ENCODE measurements at places on chromosomes 2 and 18.

DNA sequence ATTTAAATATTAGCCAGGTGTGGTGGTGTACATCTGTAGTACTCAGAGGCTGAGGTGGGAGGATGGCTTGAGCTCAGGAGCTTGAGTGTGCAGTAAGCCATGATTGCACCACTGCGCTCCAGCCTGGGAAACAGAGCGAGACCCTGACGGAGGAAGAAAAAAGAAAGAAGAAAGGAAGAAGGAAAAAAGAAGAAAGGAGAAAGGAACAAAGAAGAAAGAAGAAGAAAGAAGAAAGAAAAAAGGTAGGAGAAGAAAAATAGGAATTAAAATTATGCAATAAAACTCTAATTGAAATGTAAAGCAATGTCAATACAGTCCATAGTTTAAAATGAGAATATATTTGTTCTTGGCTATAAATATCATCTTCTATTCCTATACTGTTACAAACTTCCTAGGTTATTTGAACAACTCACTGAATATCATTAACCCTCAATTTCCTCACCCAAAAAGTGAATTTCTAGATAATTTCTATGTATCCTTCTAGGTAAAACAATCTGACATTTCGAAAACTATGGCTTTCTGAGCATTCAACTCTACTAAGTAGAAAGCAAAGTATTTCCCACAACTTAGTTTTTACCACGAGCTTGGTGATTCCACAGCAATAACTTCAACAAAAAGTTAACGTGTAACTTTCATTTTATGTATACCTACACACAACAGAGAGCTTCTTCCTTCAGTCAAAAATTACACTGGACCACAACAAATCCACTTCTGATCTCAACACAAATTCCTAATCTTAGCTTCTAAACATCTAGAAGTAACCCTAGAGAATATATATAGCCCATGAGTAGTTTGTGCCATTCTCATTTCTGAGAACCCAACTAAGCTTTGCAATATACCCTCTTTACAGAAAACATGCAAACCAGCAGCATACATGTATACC lies 19.7 kb downstream of the LPIN2 start:
- DNase-seq, result no peak

DNA sequence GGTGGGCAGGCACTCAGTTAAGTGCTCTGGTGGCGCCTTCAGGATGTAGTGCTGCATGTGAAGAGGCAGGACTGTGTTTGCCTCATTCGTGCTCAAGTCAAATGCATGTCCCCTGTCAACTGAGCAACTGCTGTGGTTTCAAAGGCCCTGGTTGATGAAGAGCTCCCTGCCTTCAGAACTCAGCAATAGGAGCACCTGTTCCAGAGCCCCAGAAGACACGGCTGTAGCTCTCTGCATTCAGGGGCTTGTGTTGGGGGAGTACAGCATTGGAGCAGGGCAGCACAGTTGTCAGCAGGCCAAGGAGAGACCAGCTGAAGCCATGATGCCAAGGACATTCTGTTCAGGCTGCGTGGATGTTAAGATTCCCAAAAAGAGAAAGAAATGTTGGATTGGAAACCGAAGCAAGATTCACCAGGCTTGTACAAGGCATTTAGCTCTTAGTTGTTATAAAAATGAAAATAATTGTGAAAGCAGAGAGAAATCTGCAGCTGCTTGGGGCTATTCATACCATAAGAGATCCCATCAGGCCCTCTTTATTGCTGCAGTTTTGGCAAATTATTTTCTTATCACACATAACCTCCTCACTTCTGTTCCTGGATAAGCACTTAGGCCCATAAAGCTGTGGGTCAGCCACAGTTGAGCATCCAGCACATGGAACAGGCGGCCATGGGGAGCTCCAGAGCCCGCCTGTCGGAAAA lies 252.4 kb upstream of the ZNF521 start:
- DNase-seq, result no peak

GRCh38 chr18:57771193-57771592 lies 31.9 kb downstream of the ATP8B1 start:
- DNase-seq, result peak; percentile 88

DNA sequence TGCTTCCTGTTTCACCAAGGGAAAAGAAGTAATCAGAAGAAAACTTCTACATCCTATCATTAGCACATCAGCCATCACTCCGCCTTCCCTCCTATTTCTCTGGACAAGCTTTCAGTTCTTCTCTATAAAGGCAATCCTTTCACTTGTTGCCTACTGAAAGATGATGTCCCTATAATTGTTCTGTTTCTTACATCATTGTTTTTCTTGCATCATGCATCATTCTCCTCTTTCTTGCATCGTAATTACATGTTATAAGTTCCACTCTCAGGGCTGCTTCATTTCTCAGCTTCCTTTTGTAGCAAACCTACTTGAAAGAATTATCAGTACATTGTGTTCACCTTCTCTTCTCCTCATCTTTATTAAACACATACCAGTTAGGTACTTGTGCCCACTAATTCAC lies 7.2 kb downstream of the SLC30A6 start:
- DNase-seq, result peak; percentile 4

DNA sequence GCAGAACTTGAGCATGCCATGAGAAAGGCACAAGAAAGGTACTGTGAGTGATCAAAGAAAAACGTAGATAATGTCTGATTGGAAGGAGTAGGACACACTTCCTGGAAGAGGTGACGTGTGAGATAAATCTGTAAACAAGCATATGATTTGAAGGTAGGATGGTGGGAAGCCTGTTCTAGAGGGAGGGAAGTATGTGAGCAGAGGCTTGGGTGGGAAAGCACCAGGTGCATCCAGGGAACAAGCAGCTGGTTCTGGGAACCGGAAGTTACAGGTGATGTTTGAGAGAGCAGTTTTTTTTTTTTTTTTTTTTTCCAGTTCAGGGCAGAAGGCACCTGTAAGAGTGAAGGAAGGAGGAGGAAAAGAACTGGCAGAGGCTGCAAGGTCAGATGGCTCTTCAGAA lies 116.6 kb upstream of the EFEMP1 start:
- DNase-seq, result no peak

GRCh38 chr2:134932864-134933526 lies 14.4 kb downstream of the CCNT2 start:
- no peak for DNase-seq

DNA sequence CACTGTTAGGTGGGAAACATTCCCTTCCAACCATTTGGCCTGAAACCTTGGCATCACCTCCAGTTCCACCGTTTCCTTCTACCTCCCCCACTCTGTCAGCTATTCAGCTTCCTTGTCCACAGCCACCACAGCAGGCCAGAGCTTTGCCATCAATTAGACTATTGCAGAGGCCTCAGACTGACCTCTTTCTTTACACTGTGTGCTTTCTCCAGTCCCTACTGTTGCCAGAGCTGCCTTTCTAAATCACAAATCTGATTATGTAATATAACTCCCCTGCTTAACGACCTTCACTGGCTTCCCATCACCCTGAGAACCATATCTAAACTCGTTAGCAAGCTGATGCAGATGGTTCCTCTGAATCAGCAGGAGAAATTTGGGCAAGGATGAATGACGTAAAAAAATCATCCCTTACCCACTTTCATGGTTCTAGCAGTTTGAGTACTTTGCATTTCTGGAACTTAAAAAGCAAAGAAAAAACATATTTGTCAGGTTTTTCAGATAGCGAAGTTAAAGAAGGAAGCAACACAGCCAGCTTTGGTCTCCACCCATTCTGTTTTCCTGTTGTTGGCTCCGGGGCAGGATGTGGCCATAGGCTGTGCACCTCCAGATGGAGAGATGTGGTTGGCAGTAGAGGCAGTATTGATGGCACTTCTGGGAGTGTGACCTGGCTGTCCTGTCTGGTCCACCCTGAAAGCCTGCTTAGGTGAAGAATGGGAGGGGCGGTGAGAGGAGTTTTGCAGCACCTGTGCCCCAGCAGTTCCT lies 422.1 kb downstream of the PARD3B start:
- DNase-seq, result no peak

GRCh38 chr18:37714691-37715090 lies 149.1 kb upstream of the CELF4 start:
- DNase-seq, result no peak

DNA sequence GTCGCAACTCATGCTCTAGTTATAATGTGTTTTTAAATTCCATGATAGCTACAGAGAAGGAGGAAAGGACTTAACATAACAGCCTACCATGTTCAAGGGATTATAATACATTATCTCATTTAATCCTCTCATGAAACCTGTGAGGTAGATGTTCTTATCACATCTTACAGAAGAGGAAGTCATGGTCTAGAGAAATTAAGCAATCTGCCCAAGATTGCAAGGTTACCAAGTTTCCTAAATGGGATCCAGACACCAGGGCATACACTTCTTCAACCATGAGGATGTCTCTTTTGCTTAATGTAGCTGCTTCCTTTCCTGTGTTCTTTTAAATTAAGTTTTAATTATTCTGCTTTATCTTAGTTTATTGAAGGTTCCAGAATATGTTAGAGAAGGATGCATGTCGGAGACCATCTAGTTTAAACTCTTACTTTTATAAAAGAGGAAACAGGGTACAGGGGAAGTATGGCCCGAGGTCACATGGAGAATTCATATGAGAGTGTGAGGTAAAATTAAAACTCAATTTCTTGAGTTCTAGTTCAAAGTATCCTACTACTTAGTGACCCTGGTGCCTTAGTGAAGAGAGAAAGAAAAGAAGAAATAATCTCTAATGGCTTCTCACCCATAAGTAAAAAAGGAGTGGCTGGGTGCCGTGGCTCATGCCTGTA lies 3.6 kb upstream of the IL1A start:
- DNase-seq, result peak; percentile 86

- no peak for DNase-seq
These were observed 316.5 kb downstream of the SETBP1 start for GRCh38 chr18:44997174-44997573.

DNA sequence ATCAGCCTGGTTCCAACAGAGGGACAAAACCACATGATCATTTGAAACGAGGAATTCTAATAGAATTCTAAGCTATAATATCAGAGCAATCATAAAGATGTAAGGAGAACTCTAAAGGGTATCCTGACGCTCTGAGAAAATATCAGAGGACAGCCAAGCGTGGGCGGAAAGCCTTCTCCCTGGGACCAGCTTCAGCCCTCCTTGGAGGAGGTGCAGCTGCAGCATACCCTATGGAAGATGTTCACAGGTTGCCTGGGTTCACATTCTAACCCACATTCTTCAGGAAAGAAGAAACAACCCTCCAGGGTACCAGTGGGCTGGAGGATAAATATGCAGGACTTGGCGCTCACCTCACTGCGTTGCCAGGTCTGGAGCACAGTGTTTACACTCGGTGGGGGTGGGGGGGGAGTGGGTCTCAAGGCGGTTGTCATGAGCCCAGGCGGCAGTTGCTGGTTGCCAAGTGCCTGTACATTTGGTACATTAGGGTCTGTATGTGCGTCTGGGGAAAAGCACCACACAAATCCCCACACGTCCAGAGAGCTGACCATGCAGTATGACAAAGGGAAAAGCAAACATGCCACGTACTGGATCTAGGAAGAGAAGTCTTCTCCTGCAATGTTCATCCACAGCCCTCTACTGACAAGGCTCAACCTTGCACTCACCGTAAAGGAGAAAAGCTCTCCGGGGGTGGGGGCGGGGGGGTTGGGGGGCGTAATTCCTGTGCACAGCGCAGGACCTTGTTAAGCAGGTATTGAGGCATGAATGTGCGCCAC lies 80.5 kb downstream of the CDH19 start:
- DNase-seq, result no peak
